ENCODE measurements at places on chromosomes 11 and 22.

DNA sequence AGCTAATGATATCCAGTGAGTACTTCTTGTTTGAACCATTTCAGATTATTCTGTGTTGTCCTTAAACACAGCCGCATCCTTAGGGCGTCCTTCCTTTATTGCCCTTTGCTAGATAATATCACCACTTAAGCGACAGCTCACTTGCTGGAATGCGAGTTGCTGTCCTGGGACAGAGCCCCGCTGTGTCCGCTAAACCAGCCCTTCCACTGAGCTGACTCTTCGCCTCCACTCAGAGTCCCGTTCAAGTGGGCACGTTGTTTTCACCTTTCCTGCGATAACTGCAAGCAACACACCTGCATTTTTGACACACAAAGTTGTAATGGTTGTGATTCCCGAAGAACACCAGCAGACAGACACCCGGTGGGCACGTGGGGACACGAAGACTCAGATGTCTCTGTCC is 140.0 kb downstream of the TBC1D22A start:
- DNase-seq: no peak

- DNase-seq: no peak
Measured at GRCh38 chr11:100353083-100353482, 334.0 kb upstream of the ARHGAP42 start.

DNA sequence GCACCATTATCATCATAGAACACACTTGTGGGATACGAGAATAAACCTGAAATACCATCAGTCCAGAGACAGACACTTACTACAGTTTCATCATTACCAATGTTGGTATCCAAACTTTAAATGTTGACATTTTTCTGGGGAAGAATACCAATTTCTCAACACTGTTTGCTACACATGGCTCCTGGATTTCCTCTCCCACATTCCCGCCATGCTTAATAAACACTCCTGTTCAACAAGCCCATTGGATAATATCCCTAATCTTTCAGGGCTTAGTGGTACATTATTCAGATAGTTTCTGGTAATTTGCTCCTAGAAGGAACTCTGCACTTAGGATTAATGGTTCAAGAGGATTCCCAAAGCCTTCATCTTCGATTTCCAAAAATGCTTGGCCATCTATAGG is 48.2 kb downstream of the CSF2RB start:
- no peak for DNase-seq

- no peak for DNase-seq
Measured at GRCh38 chr22:17548756-17549035, 14.6 kb upstream of the SLC25A18 start.

- no peak for DNase-seq
Measured at GRCh38 chr11:73338279-73338678, 30.2 kb downstream of the ARHGEF17 start.

GRCh38 chr11:46983598-46983997 is 47.0 kb downstream of the CSTPP1 start:
- no peak for DNase-seq

DNA sequence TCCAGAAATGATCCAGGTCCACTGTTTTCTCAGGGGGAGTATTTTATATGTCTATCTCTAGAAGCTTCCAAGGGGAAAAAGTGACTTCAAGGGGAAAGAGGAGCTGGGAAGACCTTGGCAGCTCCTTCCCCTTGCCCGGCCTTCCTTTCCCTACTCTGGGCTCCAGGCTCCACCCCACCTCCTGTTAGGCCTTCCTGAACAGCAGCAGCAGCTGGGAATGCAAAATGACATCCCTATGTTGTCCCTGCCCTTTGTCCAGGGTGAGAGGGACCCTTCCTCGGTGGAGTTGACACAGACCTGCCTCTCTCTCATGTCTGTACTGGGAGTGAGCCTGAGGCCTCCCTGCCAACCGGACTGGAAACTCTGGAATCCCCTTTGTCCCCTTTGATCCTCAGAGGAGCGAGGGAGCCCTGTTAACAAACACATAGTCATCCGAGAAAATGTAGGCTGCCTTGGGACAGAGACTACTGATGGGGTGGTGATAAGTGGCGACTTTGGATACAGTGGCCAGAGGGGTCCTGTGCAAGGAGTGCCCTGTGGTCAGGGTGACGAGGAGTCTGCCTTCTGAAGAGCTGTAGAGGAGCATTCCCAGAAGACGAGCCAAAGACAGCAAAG is 9.0 kb upstream of the MALAT1 start:
- no peak for DNase-seq

DNA sequence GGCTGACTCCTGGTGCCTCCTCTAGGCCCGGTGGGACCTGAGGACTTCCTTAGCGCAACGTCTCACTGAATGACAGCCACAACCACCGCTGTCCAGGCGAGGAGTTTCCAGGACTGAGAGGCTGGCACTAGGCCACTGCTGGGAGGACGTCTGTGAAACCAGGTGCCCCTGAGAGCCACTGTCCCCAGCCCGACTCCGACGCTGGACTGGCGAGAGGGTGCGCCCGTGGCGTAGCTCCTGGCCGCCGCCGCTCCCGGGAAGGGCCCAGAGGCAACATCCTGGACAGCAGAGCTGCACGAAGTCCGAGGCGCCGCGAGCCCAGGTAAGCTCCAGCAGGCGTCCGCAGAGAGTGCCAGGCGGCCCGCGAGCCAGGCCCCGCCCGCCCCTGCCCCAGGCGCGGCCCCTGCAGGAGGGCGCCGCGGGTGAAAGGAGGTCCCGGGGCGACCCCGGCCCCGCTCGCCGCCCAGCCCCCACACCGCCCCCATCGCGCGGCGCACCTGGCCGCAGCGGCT is 525 bp downstream of the DGCR2 start:
- DNase-seq: no peak

DNA sequence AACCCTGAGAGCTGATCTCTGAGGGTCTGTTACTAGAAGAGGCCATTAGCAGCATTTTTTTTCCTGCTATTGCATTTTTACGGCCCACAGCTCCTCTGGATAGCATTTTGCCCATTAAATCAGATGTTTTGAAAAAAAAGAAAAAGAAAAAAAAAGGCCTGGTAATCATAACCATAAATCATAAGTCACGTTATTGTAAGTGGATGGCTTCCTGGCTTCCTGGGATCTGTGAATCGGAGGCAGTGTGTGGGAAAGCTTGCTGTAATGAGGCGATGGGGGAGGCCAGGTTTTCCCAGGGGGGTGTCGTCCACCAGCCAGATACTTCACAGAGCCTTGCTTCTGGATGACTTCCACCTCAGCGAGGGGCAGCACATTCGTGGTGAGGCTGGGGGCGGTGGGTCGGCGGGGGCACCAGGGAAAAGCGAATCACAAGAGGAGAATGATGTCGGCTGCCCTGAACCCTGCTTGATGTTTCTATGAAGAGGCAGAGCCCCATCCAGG is 106.5 kb upstream of the SYT13 start:
- DNase-seq: no peak

DNA sequence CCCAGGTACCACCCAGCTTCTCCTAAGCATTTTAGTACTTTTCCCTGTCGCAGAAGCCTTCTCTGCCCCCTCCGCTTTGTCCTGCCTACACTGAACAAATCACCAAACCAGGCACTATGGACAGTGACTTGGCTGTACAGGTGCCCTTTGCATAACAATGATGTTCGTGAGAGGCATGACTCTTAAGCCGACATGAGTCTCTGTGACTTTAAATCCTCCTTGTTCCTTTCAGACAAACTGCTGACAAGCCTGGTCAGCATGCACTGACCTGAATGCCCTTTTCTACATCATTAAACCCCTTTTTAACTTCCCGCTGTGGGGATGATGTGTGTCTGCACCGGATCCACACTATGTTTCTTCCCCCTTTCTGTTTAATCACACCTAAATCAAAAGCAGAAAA is 16.6 kb downstream of the CAVIN3 start:
- no peak for DNase-seq

DNA sequence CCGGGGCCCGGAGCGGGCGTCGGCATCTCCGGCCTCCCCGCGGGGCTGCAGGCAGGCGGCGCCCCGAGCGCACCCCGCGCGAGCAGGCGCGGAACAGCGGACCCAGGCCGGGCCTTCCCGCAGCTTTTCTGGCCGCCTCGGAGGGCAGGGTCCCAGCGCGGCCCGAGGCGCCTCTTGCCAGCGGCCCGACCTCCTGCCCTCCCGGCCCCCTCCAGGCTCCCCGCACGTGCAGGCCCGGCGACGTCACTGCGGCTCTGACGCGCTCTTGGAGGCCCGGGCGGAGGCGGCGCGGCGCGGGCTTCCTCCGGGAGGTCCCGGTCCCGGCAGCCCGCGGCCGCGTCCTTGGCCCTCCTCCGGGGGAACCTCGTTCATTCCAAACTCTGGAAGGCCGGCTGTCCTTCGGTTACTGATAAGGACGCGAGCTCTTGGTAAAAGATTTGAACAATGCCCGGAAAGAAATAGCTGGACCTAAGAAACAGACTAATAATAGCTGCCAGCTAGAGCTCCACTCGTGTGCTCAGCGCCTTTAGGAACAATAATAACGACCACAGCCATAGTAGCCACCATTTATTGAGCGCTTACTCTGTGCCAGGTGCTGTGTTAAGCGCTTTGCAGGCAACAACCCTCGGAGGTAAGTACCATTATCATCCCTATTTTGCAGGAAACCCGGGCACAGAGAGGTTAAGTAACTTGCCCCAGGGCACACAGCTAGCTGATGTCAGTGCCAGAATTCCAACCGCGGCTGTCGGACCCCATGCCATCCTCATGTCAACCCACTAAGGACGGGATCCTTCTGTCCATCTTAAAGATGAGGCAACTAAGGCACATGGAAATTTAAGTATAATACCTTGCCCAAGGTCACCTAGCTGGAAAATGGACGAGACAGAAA is 39.1 kb upstream of the CREB3L1 start:
- no peak for DNase-seq

GRCh38 chr11:45807792-45808238 is 2.9 kb downstream of the SLC35C1 start:
- no peak for DNase-seq

DNA sequence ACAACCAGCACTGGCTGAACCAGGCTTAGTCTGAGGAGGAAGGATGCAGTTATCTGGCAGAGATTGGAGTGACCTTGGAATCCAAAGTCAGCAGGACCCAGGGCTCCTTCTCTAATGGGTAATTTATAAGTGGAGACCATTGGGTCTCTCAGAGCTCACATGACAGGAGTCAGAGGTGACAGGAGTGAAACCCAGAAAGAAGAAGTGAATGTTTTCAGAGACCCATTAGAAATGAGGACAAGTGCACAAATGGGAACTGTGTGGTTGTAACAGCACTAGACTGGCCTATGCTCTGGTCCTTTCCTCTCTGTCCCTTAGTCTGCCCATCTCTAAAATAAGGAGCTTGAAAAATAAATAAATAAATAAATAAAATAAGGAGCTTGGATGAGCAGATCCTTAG is 107.4 kb downstream of the SERGEF start:
- DNase-seq: no peak

- DNase-seq: no peak
Measured at GRCh38 chr11:92881940-92882450, 87.5 kb upstream of the MTNR1B start.

DNA sequence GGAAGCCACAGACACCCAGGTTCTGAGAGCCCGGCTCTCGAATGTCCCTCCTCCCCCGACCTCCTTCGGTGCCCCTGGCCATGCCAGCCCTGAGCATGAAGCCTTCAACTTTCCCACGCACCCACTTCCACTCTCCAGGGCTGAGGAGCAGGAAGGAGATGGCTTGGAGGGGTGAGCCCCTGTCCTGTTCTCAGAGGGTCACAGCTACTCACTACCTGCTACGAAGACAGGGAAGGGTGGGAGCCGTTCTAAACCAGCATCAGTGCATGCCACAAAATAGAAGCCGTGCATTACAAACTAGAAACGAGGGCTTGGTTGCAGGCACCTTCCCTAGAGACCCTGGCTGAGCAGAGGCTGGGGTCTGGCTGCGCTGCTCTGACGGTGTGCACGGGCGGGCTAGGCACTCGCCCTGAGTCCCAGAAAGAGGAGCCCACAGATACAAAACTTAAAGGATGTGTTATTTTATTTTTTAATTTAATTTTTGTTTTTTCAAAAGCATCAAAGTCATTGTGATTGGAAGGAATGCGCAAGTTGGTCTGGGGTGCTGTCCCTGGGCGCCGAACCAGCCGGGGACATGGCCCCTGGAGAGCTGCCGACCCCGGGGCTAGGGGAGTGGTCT is 4.2 kb upstream of the KRTAP5-6 start:
- DNase-seq: no peak

DNA sequence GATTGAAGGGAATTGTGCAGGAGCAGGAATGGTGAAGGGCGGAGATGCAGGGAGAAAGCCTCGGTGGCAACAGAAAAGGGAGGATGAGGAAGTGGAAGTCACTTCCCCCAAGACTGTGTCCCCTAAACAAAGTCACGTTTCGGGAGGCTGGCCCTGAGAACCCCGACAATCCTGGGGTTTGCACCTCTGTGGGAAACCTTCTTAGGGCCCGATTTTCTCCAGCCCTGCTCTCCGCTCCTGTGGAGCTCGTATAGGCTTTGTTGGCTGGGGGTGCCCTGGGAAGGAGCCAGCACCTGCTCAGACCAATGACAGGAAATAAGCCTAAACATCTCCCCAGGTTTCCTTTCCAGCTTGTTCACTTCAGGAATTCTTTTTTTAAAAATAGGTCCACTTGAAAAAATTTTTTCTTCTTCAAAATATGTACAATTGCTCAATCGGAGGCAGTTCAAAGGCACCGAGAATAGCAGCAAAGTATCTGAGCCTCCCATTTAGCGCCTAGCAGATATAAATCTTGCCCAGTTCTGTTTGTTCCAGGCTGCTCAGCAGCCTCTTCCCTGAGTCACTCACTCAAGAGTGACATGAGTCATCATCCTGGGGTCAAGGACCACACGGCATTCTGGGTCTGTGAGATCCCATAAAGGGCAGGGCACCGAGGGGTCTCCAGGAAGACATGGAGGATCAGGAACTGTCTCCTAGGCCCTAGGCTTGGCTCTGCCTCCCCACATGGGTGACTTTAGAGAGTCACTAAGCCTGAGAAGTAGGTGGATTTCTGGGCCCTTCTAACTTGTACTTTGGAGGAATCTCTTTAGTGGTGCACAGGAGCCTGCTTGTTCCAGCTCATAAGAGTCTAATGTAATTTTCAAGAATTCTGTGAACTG is 34.0 kb downstream of the IRAG1 start:
- no peak for DNase-seq

DNA sequence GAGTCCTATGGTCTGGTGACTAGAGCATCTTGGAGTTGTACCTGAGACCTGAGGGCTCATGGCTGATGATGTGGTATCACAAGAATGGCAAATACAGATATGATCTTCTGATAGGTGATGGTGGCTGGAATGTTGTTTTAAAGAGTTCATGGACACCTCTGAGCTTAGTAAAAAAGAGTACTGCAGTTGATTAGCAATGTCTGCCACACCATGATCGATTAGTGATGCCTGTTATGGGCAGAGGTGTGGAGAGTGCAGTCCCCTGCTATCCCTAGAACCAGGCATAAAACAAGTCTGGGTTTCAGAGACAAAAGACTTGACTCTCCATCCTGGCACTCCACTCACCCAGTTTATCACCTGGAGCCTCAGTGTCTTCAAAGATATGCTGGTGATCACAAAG is 1.4 kb upstream of the BATF2 start:
- no peak for DNase-seq

DNA sequence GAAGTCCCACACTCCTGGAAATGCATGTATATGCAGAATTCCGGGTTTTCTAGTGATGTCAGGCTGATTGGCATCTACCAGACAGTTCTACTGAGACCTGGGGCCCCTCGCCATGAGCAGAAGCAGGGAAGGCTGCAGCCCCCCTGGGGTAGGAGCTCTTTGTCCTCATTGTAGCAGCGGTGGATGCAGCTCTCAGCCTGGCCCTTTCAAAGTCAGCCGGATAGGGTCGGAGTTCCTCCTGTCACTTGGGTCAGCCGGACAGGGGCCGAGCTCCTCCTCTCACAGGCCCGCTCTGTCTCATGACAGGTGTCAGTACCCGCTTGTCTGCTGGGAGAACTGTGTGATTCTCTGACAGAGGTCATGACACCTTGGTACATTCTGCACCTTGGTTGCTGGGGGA is 30.0 kb downstream of the MRGPRD start:
- no peak for DNase-seq

GRCh38 chr22:31243339-31244045 is 31.4 kb downstream of the LIMK2 start:
- DNase-seq: no peak
